AG04449 (cell line): ENCODE measurements at places on chromosomes 16 and 17.

DNA sequence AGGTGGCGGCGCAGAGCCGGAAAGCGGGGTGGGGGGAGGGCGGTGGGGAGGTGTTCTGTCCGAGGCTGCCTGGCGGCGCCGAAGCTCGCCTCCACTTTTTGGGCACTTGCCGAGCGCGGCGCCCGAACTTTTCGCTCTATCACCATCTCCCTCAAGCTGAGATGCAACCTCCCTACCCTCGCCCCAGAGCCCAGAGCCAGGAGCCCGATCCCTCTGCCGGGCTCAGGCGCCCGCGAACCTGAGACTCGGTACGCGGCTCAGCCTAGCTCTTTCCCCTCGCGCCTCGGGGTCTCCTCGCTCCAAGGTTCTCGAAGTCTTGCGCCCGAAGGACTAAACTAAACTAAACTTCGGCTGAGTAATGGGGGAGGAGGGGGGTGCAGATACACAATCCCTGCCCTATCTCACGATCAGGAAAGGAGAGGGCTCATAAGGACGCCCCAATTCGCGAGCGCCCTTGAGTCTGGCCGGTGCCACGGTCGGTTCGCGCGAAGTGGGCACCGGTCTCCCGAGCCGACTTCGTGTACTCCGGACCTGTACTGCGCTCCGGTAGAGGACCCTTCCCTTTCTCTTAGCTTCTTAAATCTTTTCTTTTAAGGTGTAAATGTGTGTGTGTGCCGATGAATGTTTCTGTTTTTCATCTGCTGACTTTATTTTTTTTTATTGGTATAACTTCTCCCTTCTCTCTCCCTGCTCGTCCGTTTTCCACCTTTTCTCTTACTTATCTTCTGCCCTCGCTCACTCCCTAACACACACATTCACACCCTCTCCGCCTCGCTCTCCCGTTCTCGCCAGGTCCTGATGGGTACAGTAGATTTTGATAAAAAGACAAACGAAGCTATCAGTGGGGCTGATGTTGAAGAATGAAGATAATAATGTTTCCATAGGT is 1.9 kb upstream of the SALL1 start:
- DNase-seq = no peak

DNA sequence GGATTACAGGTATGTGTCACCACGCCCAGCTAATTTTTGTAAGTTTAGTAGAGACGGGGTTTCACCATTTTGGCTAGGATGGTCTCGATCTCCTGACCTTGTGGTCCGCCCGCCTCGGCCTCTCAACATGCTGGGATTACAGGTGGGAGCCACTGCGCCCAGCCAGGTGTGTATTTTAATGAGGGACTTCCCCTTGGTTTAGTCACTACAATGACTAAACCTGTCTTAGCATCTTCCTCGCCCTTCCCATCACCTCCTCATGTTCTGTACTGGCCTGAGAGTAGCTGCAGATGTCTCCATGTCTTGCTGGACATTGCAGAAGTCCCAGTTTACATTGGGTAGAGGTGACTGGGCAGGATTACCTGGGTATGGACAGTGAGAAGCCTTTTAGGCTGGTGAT is 9.6 kb downstream of the SLC7A6 start:
- DNase-seq = no peak

DNA sequence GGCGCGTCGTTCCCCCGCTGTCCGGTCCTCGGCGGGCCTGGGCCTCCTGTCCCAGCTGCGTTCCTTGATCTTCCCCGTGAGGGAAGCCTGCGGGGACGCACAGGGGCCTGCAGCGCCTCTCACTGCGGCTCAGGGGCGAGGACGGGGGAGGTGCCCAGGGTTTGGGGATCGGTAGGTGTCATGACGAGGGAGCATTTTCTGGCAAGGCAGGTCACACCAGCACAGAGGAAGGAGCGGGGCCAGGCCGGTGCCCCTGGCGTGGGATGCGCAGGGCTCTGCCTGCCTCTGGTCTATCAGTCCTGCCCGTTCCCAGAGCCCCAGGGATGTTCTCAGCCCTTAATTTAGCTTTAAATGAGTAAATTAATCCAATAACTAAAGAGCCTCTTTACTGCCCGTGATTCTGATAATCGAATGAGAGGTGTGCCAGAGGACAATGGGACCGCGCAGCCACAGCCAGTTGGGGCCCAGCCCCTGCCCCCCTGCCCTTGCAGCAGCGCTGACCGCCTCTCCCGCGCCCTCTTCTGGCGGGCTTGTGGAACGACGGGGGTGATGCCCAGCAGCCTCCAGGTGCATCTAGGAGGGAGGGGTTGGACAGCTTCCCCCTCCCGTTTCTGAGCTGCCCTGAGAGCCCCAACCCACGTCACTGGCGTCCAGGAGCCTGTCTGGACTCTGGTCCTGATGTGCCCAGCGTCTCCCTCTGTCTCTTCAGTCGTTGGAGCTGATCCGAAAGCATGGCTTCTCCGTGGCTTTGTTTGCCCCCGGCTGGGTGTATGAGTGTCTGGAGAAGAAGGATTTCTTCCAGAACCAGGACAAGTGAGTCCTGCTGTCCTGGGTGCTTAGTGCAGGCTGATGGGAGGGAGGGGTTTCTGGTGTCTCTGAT is 7.9 kb downstream of the ENGASE start:
- no peak for DNase-seq

GRCh38 chr17:79761894-79762589 is 15.9 kb upstream of the CBX2 start:
- no peak for DNase-seq

GRCh38 chr17:2398655-2399571 is 1.9 kb downstream of the MNT start:
- DNase-seq = no peak
